ENCODE measurements at places on chromosomes 7 and 10. TPM values are rescaled to one million over a fixed set of nuclear protein-coding genes. Genes with fewer than 3 reads are reported as not detected.

- DNase-seq, result no peak
Measured at GRCh38 chr10:126397156-126397555, 8.9 kb upstream of the ADAM12 start.

DNA sequence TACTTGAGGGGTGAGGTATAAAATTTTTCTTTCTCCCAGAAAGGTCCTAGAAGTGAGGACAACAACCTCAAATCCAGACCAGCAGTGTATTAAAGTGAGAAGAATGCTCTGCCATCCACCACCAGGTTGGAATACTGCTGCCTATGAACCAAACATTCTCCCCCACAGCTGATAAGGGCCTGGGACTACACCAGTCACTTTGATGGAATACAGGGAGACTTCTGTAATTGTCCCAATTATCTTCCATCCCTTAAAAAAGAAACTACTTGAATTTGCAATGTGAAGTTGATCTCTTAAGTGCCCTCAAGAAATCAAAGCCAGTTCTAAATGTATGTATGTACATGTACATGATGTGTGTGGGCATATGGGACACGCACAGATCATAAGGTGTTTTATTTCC is 3.0 kb downstream of the TBX20 start:
- no peak for DNase-seq

DNA sequence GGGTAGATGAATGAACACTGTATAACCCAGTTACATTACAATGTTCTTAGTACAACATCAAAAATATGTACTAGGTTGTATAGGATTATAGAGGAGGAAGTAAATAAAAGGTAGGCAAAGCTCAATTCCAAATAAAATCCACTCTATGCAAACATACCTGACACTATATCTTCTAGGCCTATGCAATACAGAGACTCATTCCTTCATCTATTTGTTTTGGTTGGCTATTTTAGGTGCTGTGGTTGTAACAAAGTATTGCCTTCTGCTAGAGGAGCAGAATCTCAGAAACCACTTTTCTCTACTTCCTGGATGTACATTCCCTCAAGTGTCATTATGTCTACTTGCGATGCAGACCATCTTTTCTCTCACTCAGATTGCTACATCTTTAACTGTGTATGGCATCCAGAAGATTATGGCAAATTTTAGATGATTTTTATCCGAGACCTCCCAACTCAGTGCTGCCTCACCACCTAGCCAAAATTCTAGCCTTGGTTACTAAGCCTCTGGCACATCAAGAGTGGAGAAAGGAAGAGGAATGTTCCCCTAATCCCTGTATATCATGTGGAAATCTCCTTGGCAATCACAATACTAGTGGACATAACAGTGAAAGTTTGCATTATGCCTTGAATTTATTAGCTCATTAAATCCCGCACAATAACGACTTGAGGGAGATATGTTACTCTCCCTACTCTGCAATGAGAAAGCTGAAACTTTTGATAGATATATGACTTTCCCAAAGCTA is 5.5 kb upstream of the TFPI2 start:
- no peak for DNase-seq

BHLHA15 gene
- not detected for total RNA-seq

DNA sequence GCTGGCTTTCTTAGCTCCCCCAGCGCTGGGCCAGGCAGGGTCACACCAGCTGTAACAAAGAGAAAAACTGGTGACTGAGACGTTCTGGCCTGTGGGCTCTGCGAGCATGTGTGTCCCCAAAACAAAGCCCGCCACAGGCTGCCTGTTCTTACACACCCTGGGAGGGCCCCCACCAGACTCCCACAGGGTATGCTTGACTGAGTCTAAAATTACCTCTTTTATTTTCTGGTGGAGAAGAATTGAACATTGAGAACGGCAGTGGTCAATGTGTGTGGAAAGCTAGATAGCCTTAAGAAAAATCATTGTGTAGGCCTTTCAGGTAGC is 808 bp downstream of the C10orf71 start:
- no peak for DNase-seq
